ENCODE measurements at places on chromosomes 5 and 9.

- DNase-seq = no peak
Observed at GRCh38 chr5:60346393-60346792, 353.6 kb downstream of the DEPDC1B start.

DNA sequence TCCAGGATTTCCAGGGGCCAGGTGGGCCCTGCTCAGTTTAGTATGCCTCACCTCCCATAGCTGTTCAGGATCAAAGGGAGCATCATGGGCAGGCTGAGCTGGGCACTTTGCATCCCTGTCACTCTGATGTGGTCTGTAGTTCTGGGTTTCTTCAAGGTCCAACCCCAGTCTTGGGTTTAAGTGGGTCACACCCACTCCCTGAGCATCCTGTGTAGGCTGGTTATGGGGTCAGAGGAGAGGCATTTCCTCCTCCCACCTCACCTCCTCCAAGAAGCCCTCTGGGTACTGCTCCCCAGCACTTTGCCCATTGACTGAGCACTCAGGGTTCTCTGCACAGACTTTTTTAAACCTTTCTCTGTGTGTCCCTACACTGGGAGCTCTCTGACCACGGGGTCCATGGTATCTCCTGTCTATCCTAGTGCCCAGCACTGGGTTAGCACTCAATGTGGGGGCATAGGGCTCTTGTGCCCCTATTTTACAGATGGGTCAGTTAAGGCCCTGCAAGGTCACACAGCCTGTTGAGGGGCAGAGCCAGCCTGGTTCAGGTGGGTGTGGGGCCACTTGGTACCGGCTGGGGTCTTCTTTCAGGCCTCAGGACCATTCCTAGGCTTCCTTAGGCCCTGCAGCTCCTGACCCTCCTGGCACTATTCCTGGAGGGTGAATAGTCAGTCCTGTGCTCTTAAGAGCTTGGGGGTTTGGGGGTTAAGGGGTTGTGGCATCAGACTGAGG, 19.0 kb downstream of the CXXC5 start:
- DNase-seq = no peak

DNA sequence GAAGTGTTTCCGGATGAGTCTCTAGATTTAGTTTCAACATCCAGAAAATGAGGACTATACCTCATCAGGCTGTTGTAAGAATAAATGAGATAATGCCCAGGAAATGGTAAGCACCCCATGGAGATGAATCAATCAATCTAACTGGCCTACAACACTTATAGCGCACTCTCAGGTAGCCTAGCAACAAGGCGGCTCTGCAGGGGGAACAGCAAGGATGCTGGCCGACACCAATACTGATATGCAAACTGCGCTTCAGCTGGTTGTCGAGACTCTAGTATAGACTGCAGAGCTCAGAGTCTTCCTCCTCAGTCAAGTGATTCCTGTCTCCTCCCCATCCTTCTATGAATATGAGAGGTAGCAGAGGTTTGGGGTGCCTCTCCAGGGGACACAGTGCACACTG, 218.8 kb upstream of the WWC1 start:
- DNase-seq = no peak

DNA sequence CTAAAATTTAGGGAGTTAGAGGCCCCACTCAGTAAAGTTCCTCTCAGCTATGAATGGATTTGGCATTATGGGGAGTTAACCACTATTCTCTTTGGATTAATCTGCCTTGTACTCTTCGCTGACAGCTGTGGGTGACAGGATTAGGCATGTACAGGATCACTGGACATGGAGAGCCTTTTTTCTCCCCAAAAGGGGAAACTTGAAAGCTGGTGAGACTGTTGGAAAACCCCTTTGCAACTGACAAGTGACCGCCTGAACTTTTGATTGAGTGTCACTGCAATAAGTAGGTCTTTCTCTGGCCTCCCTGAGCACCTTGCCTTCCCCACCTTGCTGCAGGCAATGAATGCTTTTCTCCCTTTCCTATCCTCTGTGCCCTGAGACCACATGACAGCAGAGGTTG, 68.3 kb downstream of the ERP44 start:
- DNase-seq = no peak

- DNase-seq = no peak
Observed at GRCh38 chr5:14572836-14573235, 8.8 kb upstream of the OTULINL start.
